Motor neuron (in vitro differentiated cells): ENCODE measurements at places on chromosomes 5 and 9. TPM values are rescaled to one million over a fixed set of nuclear protein-coding genes. Genes with fewer than 3 reads are reported as not detected.

DNA sequence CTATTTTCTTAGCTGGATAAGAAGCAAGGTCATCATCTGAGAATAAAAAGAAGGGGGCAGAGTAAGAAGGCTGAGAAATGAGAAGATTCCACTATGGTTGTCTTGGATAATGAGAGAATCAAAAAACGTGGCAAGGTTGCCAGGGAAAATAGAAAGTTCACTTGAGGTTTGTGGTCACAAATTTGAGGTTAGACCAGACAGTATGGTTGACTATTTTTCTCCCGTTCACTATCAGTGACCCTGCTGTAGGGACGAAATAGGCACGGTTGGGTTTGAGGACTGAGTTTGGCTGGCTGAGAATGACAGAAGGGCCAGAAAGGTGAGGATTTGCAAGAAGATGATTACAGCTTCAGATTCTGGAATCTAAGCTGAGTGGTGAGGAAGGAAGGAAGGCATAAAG lies 266.0 kb upstream of the ZNF462 start:
- ATAC-seq, result no peak

DNA sequence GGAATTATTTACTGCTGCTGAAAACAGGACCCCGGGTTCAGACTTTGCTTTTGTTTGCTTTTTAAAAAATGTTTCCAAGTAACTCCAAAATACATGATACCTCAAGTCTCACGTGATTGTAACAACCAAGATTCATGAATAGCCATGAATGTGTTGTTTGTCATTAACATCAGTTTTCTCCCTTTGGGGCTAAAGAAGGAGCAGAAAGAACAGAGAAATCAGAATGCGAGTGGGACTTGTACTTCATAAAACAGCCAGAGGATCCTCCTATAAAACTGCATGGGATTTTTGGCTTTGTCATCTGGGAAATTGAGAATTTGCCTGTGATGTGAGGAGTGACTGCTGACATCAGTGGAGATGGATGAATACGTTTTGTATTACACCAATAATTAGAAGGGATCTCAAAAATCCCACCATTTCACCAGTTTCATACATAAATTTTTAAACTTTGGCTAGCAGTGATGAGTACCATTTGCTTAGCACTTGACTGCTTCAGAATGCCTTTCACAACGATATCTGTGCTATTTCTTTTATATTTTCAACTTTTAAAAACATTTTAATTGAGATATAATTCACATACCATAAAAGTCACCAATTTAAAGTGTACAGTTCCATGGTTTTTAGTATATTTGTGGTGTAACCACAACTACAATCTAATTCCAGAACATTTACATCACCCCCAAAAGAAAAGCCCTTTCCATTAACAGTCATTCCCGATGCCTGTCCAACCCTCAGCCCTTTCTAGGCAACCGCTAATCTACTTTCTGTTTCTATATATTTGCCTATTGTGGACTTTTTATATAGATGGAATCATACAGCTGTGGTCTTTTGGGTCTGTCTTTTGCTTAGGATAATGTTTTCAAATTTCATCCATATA lies 126.9 kb upstream of the ANKRD55 start:
- ATAC-seq, result no peak

DNA sequence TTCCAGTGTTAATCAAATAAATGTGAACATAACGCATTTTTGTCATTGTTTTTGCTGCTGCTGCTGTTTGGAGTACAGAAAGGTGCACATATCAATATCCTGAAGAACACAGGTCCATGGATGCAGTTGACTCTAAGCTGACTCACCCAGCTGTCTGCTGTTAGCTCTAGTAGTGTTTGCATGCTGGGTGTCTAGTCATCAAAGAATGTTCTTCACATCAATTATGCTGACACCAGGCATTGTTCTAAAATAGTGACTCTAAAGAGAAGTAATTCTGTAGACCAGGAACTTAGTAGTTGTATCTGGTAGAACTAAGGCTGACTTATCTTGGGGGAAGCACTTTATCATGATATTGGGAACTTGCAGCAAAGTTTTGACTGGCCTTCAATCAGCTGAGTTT lies 55.7 kb upstream of the DPYSL3 start:
- ATAC-seq, result peak; percentile 72

DNA sequence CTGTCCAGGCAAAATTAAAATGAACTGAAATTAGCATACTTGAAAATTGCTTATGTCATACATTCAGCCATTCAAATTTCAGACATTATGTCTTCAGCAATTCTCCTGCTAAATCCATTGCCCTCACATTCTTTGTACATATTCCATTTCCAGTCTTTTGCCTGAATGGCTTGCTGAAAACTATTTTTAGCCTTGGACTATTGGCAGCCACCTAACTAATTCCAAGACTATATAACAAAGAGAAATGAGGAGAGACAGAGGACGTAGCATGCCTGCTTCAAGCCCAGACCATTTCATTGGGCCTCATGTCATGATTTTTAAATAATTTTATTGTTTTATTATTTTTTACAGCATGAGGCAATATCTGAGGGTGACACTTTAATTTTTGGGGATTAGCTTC lies 100.3 kb downstream of the MRPS30 start:
- ATAC-seq, result no peak

GRCh38 chr5:143064218-143064641 lies 294.1 kb downstream of the ARHGAP26 start:
- peak; percentile 20 for ATAC-seq

DNA sequence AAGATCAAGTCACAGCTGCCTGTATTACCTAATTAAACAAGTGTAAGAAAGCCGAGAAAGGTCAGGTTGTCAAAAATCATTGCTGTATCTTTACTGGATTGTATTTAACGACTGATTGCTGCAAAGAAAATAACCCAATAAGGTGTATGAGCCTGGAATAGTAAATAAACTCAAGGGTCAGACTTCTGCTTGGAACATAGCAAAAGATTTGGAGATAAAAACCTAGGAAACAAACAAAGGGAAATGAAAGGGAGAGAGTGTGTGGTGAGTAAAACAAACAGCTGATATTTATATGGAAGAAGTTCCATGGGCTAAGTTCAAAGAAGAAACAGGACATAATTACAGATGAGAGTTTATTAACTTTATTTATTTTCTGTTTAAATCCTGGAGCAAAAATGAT lies 354.0 kb downstream of the TLR4 start:
- ATAC-seq, result no peak

Gene FKBP15
- total RNA-seq, result 12.8 and 17.7 TPM in 2 replicates

Gene TSSK1B
- 0.21 and 0.37 TPM in 2 replicates for total RNA-seq

Gene GOLPH3
- total RNA-seq, result 67.6 and 69.9 TPM in 2 replicates
